ENCODE measurements at places on chromosomes 6 and 20.

GRCh38 chr6:30787954-30788353 is 43.6 kb upstream of the IER3 start:
- DNase-seq: no peak

- no peak for DNase-seq
These were observed 41.3 kb downstream of the TAF8 start for GRCh38 chr6:42091718-42092023.

- DNase-seq: no peak
These were observed 50.4 kb upstream of the PTGIS start for GRCh38 chr20:49618289-49618688.

GRCh38 chr6:40343877-40344565 is 243.1 kb downstream of the LRFN2 start:
- no peak for DNase-seq

DNA sequence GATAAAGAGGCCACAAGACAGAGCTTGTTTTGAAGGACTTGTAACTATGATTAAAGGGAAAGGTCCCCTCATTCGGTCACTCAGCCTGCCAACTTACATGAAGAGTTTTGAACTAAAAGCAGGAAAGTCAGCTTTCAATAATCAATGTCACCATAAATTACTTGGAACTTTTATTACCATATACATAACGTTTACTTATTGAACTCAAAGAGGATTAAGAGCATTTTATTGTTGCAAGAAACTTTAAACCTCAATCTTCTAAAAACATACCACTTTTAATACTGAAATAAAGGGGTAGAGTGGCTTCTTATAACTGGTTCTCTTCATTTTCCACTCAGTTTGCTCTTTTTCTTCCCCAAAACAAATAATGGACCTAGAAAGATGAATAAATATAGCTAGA is 65.1 kb downstream of the CNKSR3 start:
- no peak for DNase-seq

DNA sequence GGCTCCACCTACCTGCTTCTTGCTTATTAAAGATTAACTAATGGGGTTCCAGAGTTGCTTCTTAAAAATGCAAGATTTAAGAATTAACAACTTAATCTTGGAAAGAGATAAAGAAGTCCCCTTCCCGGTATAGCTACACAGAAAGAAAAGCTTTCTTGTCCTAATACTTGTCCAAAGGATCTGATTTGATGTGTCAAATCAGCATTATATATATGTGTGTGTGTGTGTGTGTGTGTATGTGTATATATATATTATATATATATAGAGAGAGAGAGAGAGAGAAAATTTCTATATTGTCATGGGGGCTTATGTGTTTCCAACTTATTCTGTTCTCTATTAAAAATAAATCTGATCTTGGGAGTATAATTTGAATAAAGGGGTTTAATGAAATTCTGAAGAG is 4.6 kb upstream of the HMGN4 start:
- no peak for DNase-seq

DNA sequence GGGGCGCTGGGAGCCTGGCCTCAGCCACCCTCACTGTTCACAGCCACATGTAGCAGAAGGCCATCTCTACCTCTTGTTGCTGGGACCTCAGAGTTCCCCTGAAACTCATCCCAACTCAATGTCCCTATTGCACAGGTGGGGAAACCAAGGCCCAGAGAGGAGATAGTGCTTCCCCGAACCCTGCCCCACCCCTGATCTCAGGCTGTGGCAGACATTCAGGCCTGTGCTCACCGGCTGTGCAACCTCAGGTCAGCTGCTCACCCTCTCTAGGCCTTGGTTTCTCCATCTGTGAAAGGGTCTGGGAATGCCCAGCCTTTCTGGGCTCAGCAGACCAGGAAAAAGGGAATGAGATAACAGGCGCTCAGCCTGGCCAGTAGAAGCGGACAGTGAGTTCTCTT is 6.4 kb upstream of the SLC52A3 start:
- no peak for DNase-seq

GRCh38 chr6:165986311-165986913 is 181.2 kb downstream of the TBXT start:
- no peak for DNase-seq

DNA sequence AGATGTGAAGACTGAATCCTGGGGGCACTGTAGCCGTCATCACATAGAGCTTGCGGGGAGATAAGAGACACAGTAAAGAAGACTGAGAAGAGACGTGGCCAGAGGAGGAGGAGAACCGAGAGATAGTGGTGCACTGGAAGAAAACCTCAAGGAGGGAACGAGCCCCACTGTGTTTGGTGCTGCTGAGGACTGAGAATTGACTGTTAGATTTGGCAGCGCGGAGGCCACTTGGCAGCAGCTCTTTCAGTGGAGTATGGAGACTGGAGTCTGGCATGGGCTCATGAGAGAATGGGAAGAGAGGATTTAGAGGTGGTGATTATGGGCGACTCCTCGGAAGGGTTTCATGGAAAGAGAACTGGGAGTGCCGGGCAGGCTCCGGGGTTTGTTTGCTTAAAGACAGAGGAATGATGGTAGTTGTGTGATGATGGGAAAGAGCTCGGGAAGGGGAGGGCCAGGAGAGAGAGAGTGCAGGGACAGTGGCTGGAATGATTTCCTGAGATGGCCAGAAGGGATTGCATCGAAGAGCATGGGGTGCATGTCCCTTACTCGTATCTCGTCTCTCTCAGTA is 18.0 kb downstream of the CDYL start:
- no peak for DNase-seq

GRCh38 chr6:1287103-1287591 is 24.8 kb upstream of the FOXQ1 start:
- DNase-seq: no peak

DNA sequence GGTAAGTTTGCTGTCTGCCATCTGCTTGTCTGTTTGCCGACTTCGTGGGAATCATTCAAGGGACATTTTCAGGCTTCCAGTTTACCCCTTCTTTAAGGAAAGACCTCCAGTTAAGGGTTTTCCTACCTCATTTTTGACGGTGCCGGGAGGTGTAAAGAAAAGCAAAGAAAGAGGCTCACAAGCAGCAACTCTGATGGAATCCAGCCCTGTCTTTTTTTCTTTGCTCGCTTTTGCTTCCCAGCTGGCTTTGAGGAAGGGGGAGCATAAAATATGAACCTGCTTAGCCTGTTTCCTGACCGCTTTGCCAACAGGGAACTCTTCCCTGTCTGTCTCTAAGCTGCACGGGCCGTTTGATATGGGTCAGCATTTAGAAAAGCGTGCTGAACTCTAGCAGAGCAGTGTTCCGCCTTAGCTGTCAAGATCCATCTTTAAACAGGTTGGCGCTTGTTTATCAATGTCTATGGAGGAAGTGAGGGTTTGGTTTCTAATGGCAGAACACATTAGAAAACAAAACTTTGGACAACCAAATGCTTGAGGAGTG is 13.8 kb downstream of the SYTL3 start:
- no peak for DNase-seq

- no peak for DNase-seq
These were observed 20.8 kb downstream of the PEX7 start for GRCh38 chr6:136843210-136843609.

DNA sequence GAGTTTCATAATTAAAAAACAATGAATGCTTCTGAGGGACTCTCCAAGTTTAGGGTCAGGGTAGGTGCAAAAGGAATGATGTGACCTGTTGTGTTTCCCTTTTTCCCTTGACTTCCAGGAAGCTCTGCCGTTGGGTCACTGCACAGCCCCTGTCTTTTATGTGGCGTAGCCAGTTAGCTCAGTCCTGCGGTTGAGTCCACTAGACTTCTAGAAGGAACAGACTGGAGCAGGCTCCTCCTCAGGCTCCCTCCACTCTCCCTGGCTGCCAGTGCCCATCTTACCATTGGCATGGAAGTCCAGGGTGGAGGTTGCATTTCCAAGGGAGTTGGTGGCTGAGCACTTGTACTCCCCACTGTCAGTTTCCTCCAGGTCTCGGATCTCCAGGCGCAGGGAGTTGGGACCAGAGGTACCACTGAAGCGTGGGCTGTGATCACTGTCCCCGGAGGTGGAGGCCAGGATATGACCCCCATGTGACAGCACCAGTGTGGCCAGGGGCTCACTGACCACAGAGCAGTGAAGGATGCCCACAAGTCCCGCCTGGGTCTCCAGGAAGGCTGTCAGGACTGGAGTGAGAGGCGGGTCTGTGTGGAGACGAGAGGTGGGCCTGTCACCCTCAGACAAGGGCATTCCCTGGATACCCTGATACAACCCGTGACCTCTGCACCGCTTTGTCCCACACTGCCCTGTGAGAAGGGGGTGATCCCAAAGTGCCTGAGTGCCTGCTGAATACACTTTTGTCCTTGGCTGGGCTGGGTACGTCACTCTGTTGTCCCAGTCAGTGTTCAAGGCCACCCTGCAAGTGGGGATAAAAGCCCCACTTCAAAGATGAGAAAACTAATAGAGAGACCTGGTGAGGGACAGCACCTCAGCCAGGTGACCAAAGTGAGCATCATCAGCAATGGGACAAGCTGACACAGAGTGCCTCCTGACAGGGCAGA is 11.1 kb downstream of the SIGLEC1 start:
- DNase-seq: no peak

DNA sequence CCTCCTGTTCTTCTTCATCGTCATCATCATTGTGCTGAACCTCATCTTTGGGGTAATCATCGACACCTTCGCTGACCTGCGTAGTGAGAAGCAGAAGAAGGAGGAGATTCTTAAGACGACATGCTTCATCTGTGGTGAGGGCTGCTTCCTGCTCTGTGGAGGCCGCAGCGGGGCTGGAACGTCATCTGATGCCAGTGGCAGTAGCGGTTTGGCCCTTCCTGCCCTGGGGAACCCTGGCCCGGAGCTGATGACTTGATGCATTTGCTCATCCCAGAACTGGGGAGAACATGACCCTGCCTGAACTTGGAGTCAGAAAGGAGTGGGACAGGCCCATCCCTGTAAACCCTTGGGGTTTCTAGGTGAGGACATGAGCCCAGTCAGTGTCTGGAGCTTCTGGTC is 18.7 kb downstream of the UQCC2 start:
- no peak for DNase-seq

GRCh38 chr6:65776332-65776731 is 69.3 kb upstream of the EYS start:
- no peak for DNase-seq

- DNase-seq: no peak
These were observed 268.3 kb upstream of the ARID1B start for GRCh38 chr6:156508923-156509322.

DNA sequence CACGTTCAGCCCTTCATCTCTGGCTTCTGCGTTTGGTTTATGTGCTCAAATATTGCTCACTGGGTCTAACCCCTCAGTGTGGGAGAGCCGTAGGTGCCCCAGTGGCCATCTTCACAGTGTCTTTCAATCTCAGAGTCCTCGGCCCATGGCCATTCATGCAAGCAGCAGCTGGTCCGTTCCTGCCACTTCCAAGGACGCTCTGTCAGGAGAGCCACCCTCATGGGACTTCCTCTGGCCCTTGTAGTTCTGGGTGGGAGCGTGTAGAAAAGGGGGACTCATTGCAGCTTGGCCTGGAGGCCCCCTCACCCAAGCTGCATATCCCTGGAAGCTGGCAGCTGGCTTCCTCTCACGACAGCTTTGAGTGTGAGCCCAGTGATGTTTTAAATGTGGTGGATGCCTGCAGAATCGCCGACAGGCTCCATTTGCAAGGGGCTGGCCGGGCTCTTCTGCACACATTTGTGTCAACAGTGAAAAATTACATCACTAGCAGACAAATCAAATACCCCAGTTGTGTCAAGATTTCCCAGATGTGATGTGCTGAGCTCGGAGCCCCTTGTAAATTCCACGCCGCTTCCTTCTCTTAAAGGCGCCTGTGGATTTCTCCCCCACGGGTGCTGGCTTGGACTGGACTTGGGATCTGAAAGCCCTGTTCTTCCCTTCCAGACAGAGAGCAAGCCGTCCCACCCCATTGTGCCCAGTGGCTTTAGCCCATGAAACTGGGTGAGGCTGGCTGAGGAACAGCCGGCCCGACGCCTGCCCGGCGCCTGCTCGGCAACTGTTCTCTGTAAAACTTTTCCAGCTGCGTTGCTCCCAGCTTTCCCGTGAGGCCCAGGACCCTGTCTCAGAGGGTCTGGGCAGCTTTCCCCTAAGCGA is 360.1 kb downstream of the TAF4 start:
- no peak for DNase-seq

DNA sequence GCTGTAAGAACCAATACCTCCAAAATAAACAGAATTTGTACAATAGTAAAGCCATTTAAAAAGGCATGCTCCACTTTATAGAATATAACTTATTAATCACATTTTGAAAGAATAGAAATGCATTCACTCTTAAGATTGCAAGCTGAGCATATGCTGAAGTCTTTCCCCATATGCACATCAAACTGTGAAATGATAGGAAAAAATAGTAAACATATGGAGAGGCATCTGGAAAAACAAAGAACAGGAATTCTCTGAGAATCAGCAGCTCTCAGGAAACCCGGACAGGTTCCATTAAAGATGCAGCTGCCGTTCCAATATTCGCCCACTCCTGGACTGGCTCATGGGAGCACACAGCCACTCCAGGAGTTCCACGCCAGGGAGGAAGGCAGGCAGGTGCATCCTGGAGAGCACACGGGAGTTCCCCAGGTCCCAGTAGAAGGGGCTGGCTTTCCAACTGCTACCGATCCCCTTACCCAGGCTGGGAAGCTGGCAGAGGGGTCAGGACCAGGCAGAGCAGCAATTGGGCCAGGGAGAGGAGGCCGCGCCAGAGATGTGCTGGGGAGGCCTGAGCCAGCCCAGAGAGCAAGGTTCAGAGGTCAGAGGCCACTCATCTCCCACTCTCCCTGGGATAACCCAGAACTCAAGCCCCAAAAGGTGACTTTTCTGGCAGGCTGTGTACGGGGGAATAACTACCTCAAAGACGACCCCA is 111.1 kb downstream of the DLL1 start:
- DNase-seq: no peak

- DNase-seq: no peak
These were observed 641 bp downstream of the TCF15 start for GRCh38 chr20:609371-609964.

All from stimulated activated CD4-positive, alpha-beta T cell treated with anti-CD3 and anti-CD28 coated beads, Interleukin-1b, Interleukin-23, amount 100 ng/mL, for 1 hour (primary cell).